NCI-H1930 (cell line): ENCODE measurements at places on chromosomes 1 and 21.

DNA sequence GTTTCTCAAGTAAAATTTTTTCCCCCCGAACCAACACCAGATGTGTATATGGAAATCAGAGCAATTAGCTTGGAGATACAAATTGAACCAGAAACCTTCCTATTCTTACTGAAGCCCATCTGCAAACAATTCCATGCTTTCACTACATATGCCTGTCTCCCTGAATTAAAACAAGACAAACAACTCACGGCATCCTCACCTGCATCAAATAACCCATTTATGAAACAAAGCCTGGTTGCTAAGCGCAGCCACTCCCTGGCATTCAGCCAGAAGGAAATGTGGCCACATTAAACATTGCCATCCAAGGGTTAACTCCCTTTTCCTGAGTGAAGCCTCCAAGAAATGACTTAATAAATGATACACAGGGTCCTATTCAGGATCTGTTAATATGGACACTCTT, 55.3 kb downstream of the APP start:
- peak; percentile 95 for DNase-seq

- no peak for DNase-seq
Measured at GRCh38 chr1:247064304-247064703, 14.3 kb downstream of the ZNF670 start.

DNA sequence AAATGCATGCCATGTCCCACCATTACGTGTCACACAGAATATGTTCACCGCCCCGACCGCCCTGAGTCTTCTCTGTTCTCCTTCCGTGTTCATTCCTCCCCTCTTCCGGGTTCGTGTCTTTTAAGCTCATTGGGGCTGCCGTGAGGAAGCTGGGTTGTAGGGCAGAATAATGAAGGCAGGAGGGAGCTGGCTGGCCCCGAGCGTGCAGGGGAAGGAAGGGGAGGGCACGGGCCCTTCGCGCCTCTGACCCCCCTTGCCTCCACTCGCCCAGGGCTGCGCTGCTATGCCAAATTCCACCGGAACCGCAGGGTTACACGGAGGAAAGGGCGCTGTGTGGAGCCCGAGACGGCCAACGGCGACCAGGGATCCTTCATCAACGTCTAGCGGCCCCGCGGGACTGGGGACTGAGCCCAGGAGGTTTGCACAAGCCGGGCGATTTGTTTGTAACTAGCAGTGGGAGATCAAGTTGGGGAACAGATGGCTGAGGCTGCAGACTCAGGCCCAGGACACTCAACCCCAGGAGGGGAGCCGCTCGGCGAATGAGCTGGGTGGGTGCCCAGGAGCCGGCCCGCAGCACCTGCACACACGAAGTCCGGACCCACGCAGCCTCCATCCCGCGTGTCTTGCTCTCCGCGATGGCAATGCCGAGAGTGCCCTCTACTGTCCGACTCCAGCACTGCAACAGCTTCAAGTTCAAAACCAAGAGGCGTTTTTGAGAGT, 16.5 kb upstream of the AGTRAP start:
- peak; percentile 22 for DNase-seq

DNA sequence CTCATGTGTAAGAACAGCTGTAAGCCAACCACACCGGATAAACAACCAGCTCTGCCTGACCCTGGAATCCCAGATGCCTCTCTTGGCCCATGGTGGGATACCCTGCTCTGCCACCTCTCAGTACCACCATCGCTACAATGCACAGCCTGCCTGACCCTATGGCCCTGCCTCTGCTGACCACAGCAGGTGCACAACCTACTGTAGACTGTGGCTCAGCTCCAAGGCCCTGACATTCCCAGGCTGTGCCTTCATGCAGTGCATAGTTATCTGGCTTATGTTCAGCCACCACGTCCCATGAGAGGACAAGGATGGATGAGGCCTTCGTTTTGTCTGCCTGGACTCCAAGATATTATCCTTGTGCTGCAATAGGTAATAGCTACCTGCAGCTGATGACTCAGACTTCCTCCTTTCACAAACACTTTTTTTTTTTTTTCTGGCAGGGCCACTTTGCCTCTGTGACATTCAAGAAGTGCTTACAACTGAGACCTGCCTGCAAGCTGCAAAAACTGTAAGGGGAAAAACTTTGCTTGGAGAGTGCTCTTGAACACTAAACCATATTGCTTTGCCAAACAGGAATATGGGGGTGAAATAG, 177.7 kb downstream of the URB2 start:
- no peak for DNase-seq
